Uterus (tissue), 4 donors: ENCODE measurements at places on chromosomes 1 and 21.

- no peak for DNase-seq
Measured at GRCh38 chr1:35959304-35959703, 28.4 kb downstream of the AGO3 start.

DNA sequence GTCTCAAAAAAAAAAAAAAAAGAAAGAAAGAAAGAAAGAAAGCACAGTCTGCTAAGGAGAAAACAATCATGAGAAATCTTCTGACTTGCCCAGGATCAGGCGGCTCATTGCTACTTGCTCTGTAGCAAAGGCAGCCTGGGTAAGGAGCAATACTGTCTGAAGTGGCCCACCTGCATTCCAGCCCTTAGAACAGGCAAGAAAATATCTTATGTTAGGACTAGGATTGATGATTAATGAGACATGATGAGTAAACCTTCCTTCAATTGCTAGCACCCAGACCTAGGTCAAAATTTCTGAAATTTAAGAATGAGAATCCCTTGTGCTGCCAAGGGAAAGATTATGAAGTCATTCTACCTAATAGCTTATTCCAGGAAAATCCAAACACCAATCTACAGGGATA is 140.8 kb downstream of the DSCAM start:
- DNase-seq, result no peak

DNA sequence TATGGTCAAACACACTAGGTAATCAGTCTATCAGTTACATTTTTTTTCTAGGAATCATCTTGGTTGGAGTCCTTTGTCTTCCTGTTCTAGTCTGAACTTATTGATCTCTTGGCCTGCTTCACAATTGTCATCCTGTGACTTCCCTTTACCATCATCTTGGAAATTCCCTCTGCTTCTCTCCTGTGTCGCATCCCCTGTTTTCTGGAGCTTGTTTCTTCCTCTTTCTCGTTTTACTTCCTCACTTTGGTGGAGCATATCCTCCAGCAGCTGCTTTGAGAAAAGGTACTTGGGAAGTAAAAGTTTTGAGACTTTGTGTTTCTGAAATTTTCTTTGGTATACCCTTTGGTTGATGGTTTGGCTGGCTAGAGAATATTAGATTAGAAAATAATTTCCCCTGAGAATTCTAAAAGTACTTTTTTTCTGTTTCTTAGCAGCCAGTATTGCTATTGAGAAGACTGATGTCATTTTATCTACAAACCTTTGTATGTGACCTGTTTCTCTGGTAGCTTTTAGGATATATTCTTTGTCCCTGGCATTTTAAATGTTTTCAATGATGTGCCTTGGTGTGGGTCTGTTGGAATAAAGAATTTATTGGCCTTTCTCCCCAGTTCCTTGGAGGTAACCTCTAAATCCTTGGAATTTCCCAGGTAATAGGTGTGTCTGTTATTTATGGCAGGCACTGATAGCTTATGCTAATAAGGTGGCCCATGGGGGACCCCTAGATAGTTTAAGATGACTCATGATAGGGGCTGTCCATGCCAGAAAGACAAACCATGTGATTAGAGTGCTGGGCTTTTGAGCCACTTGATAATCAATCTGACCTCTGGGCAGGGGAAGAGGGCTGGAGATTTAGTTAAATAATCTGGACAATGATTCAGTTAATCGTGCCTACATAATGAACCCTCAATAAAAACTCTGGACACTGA is 6.1 kb upstream of the MYCL start:
- no peak for DNase-seq

GRCh38 chr1:23530087-23530746 is 816 bp downstream of the E2F2 start:
- no peak for DNase-seq

DNA sequence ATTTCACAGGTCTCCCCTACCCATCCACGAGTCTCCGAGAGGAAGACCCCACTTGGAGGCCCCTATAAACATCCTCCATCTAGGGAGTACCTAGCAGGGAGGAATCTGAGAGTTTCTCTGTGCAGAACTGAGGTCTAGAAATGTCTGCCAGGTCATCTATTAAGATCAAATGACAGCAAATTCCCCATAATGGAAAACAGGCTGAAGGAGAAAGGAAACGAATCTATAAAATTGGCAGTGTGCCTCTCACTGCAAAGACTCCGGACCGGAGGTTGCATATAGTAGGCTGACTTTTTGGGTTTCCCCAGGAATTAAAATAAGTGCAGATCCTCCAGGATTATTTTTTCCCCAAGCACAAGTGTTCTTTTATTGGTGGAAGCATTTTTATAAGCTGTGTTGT is 57.7 kb downstream of the NMNAT2 start:
- DNase-seq, result no peak

DNA sequence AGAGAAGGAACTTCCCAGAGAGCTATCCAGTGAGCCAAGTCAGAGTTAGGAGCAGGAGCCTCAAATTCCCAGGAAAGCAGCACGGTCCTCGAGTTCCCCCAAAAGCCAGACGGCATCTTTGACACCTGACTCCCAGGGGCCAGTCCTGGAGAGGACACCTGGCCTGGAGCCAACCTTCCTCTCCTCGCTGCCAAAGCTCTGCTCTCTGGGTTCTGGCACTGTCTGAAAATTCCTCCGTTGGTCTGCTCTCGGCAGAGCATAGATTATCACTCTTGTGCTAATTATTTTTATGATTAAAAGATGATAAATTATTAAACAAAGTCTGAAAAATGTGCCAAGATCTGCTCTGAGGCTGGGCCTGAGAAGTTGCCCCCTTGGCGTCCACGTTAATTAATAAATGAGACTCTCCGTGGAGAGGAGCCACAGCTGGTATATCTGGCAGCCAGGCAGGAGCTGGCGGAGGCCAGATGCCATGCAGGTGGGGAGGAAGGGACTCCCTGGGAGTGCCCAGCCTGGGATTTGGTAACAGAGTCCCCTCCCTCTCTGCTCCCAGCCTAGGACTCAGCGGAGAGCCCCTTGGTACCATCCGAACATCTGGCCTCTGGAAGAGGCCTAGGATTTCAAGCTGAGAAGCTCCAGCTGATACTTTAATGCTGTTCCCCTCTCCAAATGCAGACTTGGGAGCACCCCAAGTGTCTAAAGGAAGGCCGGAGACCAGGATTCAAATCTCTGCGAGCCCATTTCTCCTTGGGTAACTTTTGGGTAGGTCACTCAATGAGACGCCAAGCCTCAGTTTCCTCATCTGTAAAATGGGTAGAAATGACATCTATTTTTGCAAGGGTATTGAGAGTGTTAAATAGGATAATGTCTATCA is 163.7 kb upstream of the POU3F1 start:
- DNase-seq, result no peak

GRCh38 chr1:99707535-99708142 is 58.8 kb downstream of the FRRS1 start:
- peak; percentile 77 for DNase-seq

DNA sequence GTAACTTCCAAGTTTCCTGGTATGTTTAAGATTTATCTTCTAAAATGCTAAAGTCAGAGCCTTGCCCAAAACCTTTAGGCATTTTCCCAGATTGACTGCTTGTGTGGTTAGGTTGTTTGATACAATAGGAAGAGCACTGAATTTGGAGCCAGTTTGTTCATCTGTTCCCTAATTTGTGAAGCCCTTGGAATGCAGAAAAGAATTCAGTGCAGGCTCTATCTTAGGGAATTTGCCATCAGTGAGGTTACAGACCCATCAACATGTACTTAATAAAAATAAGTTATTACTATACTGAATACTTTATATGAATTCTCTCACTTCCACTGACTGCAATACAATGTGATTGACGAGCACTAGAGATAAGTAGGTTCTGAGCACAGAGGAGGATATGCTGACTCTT is 120.2 kb downstream of the PIK3R3 start:
- no peak for DNase-seq

- peak; percentile 91 for DNase-seq
Measured at GRCh38 chr1:203408486-203409481, 57.9 kb upstream of the FMOD start.

DNA sequence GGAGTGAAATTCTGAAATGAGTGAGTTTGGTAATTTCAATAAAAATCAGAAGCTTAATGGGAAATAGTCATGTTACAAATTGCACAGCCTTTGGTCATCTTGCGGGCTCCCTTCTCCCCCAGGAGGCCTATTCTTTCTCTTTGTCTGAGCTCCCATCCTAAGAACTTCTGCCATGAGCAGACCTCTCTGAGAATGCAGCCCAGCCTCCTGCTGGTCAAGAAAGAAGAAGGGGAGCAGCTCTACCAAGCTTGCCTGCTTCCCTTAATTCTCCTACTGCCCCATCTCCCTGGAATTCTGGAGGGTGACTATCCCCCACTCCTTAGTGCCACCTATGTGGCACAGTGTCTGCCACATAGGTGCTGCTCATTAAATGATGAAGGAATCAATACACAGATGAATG is 300.7 kb upstream of the DAB1 start:
- DNase-seq, result no peak

- no peak for DNase-seq
Measured at GRCh38 chr1:204846546-204846945, 24.1 kb upstream of the NFASC start.

- peak; percentile 53 for DNase-seq
Measured at GRCh38 chr1:1432951-1433803, 2.3 kb upstream of the VWA1 start.

DNA sequence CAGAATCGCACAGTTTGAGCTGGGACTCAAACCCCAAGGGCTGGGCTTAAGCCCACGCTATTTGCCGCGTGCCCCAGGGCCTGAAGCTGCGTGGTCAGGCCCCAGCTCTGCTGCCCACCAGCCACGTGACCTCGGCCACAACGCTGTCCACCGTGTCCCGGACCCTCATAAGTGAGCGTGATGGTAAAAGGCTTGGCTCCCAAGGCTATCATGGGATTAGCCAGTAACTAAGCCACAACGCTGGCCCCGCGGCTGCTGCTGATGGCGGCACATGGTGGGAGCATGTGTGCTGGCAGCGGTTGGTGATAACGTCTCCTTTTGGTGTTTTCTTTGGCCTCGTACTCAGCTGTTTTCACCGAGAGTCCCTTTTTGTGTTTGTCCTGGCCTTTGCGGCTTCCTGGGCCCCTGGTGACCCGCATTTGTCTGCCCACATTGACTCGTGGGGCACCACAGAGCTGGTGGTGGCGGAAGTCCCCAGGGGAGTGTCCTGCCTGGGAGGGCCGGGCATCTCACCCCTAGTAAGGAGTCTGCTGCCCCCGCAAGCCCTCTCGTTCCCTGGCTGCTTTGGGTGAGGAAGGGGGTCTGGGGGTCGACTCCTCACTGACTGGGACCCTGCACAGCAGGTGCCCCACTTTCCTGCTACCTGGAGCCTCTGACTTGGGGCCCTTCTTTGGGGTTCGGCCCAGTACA is 29.3 kb downstream of the PRKCZ start:
- no peak for DNase-seq

GRCh38 chr1:48245106-48245505 is 22.6 kb downstream of the SLC5A9 start:
- DNase-seq, result no peak

DNA sequence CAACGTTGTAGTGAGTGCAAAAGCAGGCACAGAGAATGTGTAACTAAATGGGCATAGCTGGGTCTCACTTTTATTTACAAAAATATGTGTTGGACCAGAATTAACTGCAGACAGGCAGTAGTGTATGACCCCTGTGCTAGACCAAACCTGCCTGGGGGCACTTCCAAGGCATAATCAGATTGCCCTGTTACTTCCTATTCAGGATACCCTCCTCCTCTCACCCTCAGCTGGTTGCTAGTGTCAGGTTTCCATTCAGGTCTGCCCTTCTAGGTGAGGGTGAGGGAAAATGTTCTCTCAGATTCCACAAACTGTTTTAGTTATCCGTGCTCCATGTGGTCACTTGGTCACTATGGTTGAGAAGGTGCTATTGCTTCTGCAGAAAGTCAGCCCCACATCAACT is 387.3 kb downstream of the LMX1A start:
- DNase-seq, result no peak

DNA sequence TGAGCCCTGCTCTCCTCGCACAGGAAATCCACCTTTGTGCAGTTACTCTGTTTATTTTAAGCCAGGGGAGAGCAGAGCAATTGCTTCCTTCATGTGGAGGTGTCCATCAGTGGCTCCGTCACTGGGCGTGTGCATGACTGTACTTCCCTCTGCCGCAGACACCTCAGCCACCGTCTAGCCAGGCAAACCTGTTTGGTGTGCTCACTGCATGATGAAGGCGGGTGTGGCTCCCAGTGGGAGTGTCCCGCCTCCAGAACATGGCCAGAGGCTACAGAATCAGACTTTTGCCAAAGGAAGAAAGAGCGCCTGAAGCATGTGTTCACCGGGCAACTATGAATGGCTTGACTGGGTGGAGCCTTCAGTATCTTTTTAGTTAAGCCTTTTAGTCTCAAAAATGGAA is 26.1 kb upstream of the LAMC2 start:
- DNase-seq, result no peak

- no peak for DNase-seq
Measured at GRCh38 chr1:97457446-97458089, 463.3 kb downstream of the DPYD start.

DNA sequence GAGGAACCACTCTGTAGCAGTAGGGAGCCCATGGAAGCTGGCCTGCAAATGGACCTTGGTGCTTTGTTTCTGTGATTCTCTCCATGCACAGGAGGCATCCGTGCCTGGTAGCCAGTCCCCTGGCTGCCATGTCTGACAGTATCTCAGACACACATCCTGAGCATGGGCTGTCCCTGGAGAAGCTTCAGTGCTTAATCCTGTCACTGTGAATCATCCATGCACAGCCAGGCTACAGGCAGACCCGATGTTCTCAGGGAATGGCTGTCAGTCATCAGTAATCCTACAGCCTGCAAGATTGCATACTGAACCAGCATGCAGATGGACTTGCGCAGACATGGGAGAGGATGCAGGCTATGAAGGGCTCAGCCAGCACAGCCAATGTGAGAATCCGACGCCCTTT is 606.3 kb upstream of the PLXNA2 start:
- no peak for DNase-seq

DNA sequence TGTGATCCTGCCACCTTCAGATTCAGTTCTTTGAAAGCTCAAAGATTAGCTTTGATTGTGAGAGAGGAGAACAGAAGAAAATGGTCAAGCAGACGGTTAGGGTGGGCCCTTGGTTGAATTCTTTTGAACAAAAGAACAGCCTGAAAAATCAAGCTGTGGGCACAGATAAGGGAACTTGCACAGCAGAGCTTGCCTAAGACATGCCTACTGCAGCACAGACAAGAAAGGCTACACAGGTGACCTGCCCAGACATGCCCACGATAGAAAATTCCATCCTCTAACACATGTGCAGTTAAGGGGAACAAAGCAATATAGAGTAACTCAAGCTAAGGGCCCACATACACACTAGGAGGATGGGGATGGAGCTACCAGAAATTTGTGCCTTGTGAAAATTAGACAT is 512.5 kb upstream of the LRRC7 start:
- no peak for DNase-seq

- DNase-seq, result no peak
Measured at GRCh38 chr1:207911856-207912760, 1.2 kb upstream of the CD34 start.

GRCh38 chr1:28341591-28341990 is 12.8 kb downstream of the MED18 start:
- no peak for DNase-seq

- no peak for DNase-seq
Measured at GRCh38 chr1:16028237-16029002, 6.6 kb downstream of the CLCNKA start.

DNA sequence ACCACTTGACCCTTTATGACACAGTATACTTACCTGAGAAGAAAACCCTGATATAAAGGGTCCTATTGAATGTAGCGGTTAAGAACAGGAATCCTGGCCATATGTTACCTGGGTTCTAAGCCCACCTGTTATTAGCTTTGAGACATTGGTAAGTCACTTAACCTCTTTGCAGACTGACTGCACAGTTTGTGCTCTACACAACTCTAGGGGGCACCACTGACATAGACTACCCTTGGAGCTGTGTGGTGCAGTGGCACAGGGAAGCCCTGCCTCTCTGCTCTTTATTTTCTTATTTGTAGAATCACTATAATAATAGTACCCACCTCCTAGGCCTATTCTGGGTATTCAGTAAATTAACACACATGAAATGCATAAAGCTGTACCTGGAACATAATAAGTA is 165.6 kb downstream of the C1orf94 start:
- DNase-seq, result no peak
